H1 (cell line): ENCODE measurements at places on chromosomes 5 and 9.

GRCh38 chr5:53407373-53407772, 73.1 kb upstream of the FST start:
- no peaks in the 10 kb centered on the region for H3K36me3 ChIP-seq
- H3K4me3 ChIP-seq = no peak overlapping the region
- H3K27me3 ChIP-seq = no peaks in the 10 kb centered on the region
- no peak for DNase-seq

DNA sequence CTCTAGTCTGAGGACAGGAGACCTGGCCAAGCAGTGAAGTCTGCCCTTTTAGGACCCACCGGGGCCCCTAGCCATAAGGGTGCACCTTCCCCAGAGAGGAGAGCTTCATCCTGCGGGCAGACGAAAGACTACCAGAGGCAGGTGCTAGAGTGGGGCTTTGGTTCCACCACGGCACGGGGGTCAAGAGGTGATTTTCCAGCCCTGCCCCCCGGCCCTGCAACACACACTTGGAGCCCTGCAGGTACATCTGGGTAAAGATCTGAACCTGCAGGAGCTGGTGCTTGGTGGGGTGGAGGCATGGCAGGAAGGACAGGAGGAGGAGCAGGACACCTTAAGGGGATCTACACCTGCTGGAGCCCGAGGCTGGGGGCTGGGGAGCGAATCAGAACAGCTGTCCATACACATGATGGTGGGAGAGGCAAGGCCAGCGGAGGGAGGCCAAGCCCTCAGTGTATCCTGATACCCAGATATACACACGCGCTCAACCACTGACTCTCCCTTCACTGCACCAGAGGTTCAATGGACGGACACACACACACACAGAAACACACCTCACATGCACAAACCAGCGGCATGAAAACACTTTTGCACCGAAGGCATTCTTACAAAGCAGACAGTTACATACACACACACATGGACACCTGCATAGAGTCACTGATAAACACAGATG, 98.4 kb upstream of the MVB12B start:
- no peak for DNase-seq
- no peaks in the 10 kb centered on the region for H3K27me3 ChIP-seq
- H3K4me1 ChIP-seq = peaks cover 3% of the 10 kb centered on the region; the same call in 1 of the 2 replicates
- H3K27ac ChIP-seq = no peak overlapping the region
- H3K4me3 ChIP-seq = no peak overlapping the region

DNA sequence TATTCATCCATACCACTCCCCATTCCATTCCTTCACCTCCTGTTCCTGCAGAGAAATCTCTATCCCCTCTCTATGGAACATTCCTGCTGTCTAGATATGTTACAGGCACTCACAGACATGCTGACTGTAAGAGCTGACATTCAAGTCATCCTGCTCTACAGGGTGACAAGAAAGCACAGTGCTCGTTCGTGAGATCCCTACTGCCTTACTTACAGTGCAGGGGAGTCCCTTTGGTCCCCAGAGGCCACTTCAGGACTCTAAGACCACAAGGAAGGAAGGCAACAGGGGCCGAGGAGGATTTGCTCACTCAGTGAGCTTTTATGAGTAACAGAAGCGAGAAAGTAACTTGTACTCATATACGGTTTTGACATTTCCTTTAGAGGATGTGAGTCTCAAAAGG, 110.5 kb downstream of the GAS1 start:
- DNase-seq = no peak
- no peaks in the 10 kb centered on the region for H3K4me1 ChIP-seq
- H3K27ac ChIP-seq = no peak overlapping the region
- no peak overlapping the region for H3K4me3 ChIP-seq

DNA sequence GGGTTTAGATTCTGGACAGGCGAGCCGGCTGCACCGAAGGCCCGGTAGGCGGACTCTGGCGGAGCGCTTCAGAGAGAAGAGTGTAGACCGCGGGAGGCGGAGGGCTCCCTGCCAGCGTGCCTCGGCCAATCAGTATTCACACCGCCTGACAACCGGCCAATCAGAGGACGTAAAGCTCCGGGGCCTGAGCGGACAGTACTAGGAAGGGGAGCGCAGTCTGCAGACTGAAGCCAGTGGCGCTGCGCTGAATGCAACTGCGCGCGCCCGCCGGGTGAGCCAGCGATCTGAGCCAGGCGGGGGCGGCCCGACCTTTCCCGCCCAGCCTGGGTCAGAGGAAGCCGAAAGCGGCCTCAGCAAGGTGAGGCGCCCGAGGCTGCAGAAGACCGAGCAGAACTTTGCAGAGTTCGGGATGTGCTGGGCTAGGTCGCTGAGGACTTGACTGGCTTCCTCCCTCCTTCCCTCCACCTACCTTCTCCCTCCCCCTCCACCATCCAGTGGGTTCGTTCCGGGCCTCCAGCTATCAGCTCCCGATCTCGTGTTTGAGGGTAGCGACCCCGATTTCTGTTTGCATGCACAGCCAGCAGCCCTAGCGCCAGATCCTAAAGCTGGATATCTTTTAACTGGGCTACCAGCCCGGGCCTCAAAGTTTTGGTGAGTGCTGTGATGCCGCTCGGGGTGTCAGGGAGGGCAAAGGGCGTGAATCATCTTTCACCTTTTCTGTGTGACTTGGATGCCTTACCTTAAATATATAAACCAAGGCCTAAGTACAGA, at the start of gene DMRT2:
TSS of gene DMRT2 (plus strand) at position 233 of the 771 bp plus-strand sequence. CDS start 1,257 bp downstream, outside the sequence.
- peak within 1 kb of the TSS; percentile 10; the same call in 1 of the 2 replicates for H3K4me3 ChIP-seq
- H3K27ac ChIP-seq = no peak within 1 kb of the TSS
- no peaks in the 10 kb centered on the region for H3K36me3 ChIP-seq
- H3K4me1 ChIP-seq = no peaks in the 10 kb centered on the region
- peak; percentile 91 for DNase-seq
- peaks cover 48% of the 10 kb centered on the region for H3K27me3 ChIP-seq

DNA sequence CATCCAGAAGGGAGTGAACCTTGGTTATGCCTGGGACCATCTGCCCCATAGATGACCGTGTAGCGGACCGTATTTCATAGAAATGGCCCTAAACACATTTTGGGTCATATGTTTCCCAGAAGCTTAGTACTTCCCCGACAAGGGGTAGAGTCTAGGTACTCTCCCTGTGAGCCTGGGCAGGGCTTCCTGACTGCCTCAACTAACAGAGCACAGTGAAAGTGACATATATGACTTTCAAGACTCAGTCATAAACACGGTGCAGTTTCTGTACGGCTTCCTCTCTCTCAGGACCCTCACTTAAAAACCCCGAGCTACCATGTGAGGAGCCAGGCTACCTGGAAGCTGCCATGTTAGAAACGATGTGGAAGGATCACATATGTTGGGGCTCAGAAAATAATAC, 20.9 kb downstream of the C9orf57 start:
- no peak overlapping the region for H3K4me3 ChIP-seq
- no peak for DNase-seq
- H3K4me1 ChIP-seq = no peaks in the 10 kb centered on the region
- H3K27me3 ChIP-seq = no peaks in the 10 kb centered on the region
- H3K27ac ChIP-seq = no peak overlapping the region
